NCI-H774 (cell line): ENCODE measurements at places on chromosomes 13 and 19.

DNA sequence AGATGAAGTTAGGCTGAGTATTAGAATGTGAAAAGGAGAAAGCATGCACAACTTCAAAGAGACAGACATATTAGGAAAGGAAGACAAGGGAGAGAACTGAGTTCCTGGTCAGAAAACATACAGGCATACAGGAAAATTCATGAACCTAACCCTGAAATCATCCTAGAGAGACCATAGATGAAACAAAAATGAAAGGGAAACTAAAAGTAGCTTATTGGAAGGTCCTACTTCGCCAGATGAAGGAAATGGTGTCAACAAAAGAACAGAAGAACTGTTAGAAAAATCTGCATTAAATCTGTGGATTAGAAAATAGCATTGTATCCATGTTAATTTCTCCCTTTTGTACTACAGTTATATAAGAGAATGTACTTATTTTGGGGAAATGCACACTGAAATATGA lies 169.0 kb upstream of the UFM1 start:
- no peak for DNase-seq

DNA sequence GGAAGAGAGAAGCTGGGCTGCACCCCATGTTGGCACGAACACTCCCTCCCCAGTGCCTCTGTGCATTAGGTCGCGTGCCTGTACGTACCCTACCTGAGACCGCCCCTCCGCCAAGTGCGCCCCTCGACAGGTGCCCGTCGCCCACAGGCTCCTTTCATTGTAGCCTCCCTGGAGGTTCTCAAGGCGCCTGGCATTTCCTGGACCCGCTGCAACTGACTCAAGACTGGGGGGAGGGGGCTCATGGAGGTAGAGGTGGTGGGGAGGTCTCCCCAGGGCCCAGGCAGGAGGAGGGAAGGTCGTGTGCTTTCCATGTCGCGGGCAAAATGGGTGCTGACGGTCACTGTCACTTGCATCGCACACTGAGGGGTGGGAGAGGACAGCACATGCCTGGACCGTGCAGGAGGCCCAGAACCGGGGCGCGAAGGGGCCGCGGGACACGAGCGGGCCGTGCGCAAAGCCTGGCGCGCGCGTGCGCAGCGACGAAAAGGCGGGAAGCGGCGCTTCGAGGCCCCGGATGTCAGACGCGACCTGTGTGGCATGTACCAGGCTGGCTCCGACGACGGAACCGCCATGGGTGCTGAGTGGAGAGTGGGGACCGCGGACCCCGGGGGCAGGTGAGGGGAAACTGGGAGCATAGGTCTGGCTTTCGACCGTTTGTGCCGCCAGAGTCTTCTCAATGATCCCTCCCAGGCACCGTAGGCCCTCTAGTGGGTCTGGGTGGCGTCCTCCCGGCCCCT lies 16.5 kb downstream of the NFIX start:
- no peak for DNase-seq

GRCh38 chr19:11887611-11888531 lies at the start of gene ZNF69:
Gene ZNF69 (plus strand): TSS chr19:11887782. CDS start chr19:11887924, 142 bp downstream.
- no peak for DNase-seq

DNA sequence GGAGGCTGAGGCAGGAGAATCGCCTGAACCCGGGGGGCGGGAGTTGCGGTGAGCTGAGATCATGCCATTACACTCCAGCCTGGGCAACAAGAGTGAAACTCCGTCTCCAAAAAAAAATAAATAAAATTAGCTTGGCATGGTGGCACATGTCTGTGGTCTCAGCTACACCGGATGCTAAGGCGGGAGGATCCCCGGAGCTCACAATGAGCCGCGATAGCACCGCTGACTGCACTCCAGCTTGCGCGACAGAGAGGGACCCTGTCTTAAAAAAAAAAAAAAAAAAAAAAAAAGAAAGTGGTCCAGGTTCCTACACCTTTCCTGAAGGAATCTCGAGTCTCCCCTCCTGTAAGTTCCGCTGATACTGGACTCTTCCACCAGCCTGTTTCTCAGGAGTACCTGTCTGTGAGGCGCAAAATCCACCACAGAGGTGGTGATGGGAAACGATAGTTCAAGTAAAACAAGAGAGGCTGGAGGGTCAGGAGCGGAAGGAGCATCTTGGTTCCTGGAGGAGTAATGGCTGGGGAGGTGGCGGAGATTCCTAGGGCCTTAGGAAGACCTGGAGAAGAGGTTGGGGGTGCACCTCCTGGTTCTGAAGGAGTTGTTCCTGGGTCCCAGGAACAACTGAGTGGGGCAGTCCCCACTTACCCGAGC lies 471 bp downstream of the FUT1 start:
- DNase-seq = no peak
